ENCODE measurements at places on chromosomes 2 and 18. TPM values are rescaled to one million over a fixed set of nuclear protein-coding genes. Genes with fewer than 3 reads are reported as not detected.

- DNase-seq: no peak
Observed at GRCh38 chr2:86028766-86029381, 76.8 kb downstream of the POLR1A start.

DNA sequence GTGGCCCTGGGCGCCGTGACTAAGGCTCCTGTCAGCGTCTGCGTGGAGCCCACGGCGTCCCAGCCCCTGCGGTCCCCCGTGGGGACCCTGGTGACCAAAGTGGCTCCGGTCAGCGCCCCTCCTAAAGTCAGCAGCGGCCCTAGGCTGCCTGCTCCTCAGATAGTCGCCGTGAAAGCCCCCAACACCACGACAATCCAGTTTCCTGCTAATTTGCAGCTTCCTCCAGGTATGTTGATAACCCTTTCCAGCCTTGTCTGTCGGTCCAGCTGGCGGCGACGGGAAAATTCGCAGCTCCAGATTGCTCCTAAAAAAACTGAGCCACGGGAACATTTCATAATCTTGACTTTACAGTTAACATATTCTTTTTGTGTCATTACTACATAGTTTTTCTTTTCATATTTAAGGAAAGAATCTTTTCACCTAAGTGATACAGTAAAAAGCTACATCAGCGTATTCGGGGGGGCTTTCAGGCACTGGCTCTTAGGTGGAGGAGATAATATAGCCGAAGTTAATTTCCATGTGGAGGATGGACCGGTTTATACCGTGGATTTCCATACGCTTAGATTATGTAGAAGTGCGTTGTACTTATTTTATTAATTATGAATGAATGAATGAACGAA lies 916 bp downstream of the TAF4B start:
- DNase-seq: no peak

GRCh38 chr18:44818668-44819403 lies 138.1 kb downstream of the SETBP1 start:
- no peak for DNase-seq

The IGFBP5 gene
- total RNA-seq: 145 TPM

GRCh38 chr2:4995466-4995865 lies 696.7 kb upstream of the SOX11 start:
- DNase-seq: no peak

GRCh38 chr2:126385983-126386382 lies 270.0 kb upstream of the GYPC start:
- no peak for DNase-seq

The EGR4 gene
- not detected for total RNA-seq

DNA sequence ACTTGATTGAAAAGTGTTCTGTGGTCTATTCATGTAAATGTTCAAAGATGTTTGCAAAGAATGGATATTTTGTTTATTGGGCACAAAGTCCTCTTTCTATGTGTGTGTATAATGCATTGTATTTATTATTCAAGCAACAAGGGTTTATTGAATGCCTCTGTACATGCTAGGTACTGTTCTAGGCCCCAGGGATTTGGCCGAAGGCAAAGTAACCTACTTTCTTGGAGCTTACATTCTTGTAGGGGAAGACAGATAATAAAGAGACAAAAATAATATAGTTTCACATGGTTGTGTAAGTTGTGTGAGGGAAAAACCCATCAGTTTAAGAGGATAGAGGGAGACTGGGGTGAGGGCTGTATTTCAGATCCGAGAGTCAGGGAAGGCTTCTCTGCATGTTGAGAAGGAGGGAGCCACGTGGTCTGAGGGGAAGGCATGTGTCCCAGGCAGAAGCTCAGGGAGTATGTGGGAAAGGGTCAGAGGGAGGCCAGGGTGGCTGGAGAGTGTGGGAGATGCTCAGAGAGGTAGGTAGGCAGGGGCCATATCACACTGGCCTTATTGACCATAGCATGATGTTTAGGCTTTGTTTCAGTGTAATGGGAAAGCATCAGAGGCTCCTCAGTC lies 40.4 kb upstream of the GPR155 start:
- no peak for DNase-seq

GRCh38 chr2:239324456-239324855 lies 76.4 kb downstream of the HDAC4 start:
- no peak for DNase-seq

- no peak for DNase-seq
Observed at GRCh38 chr18:58669731-58670378, 1.4 kb upstream of the MALT1 start.

- DNase-seq: no peak
Observed at GRCh38 chr2:219633276-219634065, 6.0 kb downstream of the SLC4A3 start.

DNA sequence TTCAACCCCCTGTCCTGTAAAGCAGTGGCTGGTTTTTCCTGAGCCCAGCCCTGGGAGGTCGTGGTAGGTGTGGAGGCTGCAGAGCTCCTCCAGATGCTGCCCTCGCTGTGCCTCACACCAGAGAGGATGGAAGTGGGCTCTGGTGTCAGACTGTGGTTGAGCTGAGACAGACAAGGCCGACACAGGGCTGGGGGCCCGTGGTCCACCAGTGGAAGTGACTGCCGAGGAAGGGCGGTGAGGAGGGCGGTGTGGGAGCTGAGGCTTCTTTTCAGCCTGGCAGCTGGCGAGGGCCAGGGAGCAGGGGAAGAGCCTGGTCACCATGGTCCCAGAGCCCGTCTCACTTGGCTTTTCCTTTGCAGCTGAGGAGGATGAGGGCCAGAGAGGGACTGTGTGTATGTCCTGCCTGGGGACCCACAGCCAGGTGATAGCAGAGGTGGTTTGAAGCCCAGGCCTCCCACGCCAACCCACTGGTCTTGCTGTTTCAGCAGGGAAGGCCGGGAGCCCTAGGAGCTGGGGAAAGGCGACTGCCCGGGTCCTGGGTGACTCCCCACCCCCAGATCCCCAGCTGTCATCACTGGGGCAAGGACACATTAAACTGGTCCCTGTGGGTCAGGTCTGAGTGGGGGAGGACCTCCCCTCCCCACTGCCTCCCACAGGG lies 8.5 kb downstream of the SFTPB start:
- DNase-seq: peak; percentile 79

DNA sequence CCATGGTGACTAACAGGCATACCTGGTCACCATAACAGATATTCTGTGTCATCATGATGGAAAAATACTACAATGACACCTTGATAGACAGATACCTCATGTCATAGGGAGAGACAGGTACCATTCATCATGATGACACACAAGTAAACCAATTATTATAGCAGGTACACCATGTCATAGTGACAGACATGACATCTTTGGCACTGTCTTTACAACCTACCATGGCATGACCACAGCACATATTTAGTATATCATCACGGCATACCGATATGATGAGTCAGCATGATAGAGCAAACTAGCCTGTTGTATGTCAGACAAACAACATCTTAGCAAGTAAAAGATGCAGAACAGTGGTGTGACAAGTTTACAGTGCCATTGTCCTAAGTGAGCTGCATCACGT lies 101.3 kb upstream of the KLHL29 start:
- no peak for DNase-seq

The SP140 gene
- 15.0 TPM for total RNA-seq

- DNase-seq: no peak
Observed at GRCh38 chr2:237614151-237614720, 13.2 kb upstream of the LRRFIP1 start.

DNA sequence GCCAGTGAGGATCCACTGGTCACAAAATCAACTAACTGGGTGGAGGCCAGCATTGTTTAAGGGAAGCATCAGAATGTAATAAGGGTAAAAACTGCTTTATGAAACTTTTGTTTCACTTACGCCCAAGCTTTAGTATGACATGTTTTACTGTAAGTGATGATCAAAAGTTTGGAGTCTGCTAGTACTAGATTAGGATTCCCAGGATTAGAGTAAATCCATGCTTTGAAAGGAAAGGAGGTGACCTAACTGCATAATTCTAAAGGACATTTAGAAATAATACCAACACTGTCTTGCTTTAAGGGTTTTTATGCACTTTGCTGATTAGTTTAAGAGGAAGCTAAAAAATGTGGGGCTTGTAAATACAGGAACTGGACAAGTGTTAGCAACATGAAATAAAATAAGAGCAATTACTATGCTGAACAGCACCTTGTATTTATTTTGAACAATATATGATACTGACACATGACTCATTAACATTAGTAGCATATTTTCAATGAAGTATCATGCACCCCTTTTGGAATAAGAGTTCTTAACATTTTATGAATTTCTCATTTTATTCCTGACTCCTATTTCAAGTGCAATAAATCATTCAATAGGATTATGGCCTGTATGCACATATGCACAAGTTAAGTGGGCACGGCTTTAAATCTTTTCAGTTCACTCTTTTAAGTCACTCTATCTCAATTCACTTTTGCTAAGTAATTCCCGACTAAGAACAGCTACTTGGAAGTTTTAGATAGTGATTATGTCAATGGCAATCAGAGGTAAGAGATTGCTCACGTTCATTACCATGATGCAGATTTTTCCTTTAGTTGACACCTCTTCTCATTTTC lies 62.5 kb downstream of the STK39 start:
- no peak for DNase-seq

DNA sequence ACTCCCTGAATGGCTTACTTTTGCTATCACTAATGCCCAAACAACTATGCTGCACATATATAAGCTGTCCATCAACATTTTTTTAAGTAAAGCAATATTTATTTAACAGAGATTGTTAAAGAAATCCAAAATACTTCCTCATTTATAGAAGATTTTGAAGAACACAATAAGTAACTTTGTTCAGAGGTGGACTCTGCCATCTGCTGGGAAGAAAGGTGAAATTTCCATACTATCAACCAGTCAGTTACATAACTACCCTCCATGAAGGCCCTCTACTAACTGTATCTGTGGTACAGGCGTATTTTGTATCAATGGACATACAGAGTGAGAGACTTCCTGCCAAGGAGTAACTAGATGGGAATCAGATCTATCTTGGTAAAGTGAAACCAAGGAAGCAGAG lies 106.0 kb downstream of the DTNB start:
- DNase-seq: no peak

The IL1RL2 gene
- total RNA-seq: not detected

Measured in lower lobe of right lung (tissue), 2 donors.